ENCODE measurements at places on chromosomes 4 and X.

DNA sequence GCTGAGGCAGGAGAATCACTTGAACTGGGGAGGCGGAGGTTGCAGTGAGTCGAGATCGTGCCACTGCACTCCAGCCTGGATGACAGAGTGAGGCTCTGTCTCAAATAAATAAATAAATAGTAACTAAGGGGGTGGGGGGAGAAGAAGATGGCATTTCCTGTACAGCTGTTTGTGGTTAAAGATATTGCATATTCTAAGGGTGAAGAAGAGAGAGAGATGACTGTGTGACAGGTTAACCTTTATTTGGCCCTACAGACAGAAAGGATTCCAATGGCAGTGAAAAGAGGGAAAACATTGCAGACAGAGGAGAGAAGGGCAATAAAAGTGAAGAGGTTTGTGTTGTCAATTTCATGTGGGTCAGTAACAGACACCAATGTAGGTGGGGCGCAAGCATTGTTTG is 9.4 kb downstream of the TASL start:
- no peak for DNase-seq

DNA sequence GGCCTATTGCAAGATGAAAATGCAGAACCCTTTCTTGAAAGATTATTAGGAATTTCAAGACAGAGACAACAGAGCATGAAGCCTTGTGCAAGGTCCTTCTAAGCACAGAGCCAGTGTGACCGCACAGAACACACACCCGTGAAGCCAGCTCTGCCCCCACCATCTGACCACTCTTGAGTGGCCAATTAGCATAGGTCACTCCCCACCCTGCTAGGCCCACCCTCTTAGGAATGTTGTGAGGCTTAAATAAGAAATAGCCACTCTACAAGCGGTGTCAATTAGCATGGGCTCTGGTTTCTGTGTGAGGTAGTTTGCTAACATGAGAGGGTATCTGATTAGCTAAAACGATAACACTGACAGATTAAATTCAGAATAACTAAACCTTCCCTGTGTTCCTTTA is 152.9 kb downstream of the PTTG2 start:
- no peak for DNase-seq

GRCh38 chrX:55340896-55341433 is 76.2 kb upstream of the PAGE3 start:
- DNase-seq: no peak

- no peak for DNase-seq
Measured at GRCh38 chr4:572594-572993, 3.5 kb downstream of the TMEM271 start.

DNA sequence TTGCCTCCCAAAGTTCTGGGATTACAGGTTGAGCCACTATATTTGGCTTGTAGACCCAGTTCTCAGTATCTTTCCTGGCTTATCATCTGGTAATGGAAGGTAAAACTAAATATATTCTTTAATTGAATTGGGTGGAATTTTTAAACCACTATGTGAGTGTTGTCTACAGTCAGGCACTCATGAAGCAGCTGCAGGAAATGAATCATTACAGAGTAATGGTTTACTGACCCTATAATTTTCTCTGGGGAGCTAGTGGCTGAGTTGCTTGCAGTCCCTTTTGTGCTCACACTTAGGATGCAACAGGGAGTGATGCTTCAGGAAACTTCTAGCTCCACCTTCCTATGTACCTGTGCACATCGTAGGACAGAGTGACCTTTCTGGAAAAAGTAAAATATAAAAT is 4.1 kb upstream of the UGT2B7 start:
- DNase-seq: no peak

DNA sequence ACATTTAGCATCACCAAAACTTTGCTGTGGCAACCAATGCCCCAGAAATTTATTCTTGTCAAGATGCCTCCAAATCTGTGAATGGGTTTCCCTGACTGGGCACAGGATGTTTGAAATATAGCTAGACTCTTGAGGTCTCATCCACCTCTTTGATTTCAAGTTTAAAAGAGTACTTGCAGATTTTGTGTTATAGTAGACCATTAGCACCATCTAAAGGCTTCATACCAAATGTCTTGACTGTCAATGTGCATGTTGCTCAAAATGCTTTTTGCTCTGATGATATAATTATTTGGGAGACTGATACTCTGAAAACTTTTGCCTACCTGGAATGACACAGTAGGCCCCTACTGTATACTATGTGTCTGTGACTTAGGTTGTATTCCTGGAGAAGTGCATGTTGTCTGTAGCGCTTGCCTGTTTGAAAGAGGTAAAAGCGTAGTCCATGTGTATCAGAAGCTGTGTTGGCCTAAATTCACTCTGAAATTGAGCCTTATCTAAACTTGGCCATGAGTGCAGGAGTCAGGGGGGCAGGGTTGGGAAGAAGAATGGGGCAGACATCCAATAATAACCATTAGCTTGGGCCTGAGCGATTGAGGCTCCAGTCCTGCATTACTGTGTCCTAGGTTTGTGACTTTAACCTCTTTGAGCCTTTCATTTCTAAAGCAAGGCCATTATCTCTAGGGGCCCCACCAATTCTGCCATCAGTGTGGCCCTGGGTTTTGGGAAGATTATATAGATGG is 33.8 kb downstream of the NDP start:
- no peak for DNase-seq

- DNase-seq: no peak
Measured at GRCh38 chr4:23972187-23972586, 82.3 kb upstream of the PPARGC1A start.

GRCh38 chrX:103839404-103839803 is 7.3 kb upstream of the RAB9B start:
- peak; percentile 39 for DNase-seq

- no peak for DNase-seq
Measured at GRCh38 chr4:141898346-141898745, 262.0 kb downstream of the IL15 start.

DNA sequence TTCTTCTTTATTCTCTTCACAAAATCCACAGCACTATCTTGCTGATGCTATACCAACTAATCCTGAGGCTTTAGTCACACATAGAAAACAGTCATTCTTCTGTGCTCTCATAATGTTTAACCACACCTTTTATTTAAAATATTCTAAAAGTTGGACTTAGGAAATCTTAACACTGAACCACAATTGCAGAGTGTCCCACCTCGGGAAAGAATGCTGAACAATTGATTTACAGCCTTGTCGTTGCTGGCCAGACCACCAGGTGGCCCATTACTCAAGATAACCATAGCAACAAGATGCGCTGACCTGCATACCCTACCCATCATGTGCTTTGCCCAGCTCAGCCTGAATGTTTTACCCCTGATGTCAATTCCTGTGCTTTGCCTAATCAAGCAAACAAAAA is 100.8 kb downstream of the ARSJ start:
- no peak for DNase-seq

DNA sequence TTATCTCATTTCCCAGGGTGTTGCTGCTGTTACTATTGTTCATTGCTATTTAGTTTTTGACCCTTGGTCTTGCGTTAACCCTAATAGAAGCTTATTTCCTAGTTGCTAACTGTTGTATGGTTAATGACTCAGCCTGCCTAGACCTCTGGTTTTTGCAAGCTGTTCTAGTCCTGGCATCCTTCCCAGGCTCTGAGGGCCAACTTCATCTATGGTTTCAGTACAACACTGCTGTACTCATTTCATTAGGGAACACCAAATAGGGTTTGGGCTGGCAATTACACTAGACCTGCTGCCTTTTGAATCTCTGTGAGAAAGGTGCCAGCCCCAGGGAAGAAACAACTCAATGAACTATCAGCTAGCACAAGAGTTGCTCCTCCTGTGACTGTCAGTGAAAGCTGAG is 59.6 kb downstream of the DCX start:
- no peak for DNase-seq

GRCh38 chr4:130322439-130322838 is 1226.5 kb downstream of the C4orf33 start:
- no peak for DNase-seq

DNA sequence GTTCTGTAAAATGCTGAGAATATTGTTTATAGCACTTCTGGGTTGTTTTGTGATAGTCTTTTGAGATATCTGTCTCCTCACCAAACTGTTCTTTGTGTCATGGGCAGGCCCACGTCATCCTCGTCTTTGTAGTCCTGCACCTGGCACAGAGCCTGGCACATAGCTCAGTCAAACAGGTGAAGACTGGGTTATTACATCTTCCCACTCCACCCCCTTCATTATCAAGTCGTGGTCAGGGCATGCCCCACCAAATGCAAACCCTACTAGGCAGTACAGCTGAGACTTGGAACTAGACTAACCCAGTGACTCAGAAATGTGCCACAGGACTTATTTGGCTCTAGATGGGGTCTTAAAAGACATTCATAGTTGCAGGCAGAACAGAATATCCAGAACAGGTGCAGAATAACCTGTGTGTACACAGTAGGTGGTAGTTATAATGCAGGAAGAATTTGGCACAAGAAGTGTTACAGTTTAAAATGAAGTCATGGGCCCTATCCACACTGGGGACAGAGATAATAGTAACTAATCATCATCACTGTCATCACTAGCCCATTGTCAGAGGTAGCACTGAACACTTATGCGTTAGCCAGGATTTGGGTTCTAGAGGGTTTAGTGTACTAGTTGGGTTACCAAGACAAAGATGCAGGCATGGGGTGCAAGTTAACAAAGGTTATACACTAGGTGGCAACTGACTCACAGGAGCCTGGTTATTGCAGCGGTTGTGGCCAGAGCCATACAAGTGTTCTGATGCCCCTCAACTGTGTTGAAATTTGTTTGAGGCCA is 74.9 kb downstream of the TBL1X start:
- no peak for DNase-seq
